ENCODE measurements at places on chromosomes 13 and 19.

GRCh38 chr13:45833663-45834375 lies 17.7 kb downstream of the SIAH3 start:
- no peak for DNase-seq

DNA sequence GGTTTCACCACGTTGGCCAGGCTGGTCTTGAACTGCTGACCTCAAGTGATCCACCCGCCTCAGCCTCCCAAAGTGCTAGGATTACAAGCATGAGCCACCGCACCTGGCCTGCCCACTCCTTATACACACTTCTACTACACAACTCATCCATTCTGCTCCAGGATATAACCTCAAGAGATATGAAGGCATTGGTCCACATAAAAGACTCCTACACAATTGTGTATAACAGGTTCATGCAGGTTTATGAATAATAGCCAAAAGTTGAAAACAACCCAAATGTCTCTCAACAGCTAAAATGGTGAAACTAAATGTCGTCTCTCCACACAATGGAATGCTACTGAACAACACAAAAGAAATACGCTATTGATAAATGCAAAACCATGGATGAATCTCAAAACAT lies 58.1 kb downstream of the INSR start:
- no peak for DNase-seq

DNA sequence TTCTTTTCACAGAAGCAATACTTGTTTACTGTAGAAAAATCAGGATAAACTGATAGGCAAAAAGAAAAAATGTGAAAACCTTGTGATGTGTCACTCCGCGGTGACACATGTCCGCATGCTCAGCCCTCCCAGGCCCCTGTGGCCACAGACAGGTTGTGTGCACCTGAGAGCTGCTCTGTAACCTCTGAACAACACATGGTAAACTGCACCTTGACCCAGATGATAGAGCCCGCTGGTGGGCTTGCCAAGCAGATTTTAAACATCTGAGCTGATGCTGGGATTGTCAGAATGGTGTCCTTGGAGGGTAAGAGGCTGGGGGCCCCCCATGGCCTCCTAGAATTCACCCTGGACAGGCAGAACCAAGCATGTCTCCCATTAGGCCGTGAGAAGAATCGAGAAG lies 33.8 kb downstream of the DHRS12 start:
- DNase-seq, result no peak

- DNase-seq, result no peak
These were observed 143.5 kb upstream of the UBL3 start for GRCh38 chr13:29993716-29994488.

DNA sequence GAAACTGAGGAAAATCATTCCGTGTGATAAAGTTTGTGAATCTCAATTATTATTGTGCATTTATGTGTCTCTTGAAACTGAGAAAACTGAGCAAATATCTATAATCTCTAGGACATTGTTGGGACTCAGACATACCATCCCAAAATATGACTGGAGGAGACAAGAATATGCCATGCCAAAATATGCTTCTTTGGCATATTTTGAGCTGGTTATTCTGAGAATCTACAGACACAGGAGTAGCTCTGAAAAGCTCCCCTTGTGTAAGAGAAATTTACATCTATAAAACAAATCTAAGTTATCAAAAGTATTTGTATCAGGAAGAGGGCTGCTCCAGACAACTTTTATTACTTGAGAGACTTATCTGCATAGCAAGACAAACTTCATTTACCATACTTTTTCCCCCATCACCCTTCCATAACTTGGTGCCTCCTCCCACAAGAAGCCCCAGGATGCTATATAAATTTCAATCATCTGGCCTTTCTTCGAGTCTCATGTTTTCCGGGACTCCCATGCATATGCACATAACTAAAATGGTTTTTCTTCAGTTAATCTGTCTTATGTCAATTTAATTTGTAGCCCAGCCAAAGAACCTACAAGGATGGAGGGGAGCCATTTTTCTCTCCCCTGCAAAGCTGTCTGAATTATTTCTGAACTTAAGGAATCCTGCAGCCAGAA lies 28.6 kb upstream of the NDFIP2 start:
- no peak for DNase-seq

- no peak for DNase-seq
These were observed 50.9 kb upstream of the TPM4 start for GRCh38 chr19:16025108-16026101.

GRCh38 chr13:53568491-53568890 lies 539.9 kb downstream of the OLFM4 start:
- no peak for DNase-seq

- no peak for DNase-seq
These were observed 62.0 kb upstream of the C13orf46 start for GRCh38 chr13:114035583-114036531.

GRCh38 chr19:38386300-38386970 lies 1.4 kb downstream of the GGN start:
- no peak for DNase-seq

GRCh38 chr13:20400774-20401173 lies 124.9 kb downstream of the CRYL1 start:
- no peak for DNase-seq

DNA sequence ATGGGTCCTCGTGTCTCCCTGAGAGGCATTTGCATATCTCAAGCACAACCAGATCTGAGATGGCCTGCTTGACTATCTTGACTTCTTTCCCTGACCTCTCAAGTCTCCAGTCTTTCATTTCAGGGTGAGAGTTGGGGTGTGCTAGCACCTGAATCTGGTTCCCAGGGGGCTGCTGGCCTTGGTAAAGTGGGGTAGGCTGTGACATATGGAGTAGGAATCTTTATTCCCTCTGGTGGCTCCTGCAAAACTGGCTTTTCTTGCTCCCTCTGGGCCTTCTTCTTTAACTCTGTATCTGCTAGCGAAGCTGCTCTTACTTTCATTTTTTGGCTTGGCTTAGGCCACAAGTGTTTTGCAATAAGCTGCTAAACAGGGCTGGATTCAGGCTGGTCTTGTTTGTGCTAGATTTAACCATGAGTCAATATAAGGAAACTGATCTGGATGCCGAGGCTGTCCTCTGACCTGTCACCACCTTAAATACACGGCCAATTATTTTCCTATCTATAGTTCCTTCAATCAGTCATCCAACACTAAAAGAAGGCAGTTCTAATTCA lies 42.3 kb downstream of the ZNF493 start:
- no peak for DNase-seq

- DNase-seq, result peak; percentile 79
These were observed 277.8 kb downstream of the FOXO1 start for GRCh38 chr13:40388617-40389016.

- no peak for DNase-seq
These were observed 47.5 kb downstream of the SPATA13 start for GRCh38 chr13:24207841-24208667.

DNA sequence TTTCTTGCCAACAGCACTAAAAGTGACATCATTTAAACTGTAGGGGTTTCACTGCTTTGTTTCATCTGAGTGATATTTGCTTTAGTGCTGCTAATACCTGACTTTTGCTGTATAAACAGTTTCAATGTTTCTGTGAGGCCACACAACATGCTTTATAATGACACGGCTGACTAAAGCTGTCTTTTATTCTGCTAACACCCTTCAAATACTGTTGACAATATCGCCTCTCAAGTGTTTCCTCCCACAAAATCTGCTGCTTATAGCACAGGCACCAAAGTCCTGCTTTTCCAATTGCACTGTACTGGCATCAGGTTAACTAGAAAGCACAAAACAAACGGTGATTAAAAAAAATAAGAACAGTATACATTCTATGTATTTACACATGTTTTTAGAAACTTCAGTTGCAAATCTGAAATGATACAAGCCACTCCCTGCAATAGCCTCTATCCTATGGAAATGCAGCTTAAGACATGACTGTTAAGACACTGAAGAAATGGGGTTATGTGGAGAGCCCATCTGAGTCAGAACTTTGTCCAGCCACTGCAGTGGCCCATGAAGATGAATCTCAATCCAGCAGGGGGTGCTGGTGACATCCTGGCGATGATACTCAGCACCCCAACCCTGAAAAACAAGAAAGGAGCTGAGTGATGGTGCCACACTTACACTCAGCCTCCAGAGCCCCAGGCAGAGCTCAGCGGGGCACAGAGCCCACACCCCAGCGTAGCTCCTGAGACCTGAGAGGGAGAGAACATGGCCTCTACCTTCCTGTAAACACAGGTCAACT lies 29.4 kb downstream of the RFXAP start:
- no peak for DNase-seq

- no peak for DNase-seq
These were observed 305.2 kb downstream of the MTUS2 start for GRCh38 chr13:29125191-29125933.

GRCh38 chr19:33366897-33367296 lies 6.6 kb upstream of the CEBPG start:
- no peak for DNase-seq

DNA sequence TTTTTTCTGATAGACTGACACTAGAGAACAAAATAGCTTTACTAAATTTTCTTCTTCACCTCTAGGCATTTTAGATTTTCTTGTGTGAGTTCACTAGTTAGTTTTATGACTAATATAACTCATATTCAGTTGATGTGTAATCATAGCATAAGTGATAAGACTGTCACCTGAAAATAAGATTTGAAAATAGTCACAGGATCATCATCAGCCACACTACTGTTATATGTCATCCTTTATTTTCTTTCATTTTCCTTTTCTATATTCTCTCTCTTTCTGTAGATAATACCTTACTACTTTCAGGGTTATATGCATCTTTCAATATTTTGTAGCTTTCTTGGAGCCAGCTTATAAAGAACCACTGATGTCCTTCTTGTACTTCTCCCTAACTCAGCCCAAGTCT lies 292.6 kb downstream of the TDRD3 start:
- DNase-seq, result no peak

- DNase-seq, result no peak
These were observed 65.4 kb downstream of the VWA8 start for GRCh38 chr13:41895478-41895877.

GRCh38 chr19:3849092-3849491 lies 19.7 kb downstream of the ZFR2 start:
- DNase-seq, result peak; percentile 52

DNA sequence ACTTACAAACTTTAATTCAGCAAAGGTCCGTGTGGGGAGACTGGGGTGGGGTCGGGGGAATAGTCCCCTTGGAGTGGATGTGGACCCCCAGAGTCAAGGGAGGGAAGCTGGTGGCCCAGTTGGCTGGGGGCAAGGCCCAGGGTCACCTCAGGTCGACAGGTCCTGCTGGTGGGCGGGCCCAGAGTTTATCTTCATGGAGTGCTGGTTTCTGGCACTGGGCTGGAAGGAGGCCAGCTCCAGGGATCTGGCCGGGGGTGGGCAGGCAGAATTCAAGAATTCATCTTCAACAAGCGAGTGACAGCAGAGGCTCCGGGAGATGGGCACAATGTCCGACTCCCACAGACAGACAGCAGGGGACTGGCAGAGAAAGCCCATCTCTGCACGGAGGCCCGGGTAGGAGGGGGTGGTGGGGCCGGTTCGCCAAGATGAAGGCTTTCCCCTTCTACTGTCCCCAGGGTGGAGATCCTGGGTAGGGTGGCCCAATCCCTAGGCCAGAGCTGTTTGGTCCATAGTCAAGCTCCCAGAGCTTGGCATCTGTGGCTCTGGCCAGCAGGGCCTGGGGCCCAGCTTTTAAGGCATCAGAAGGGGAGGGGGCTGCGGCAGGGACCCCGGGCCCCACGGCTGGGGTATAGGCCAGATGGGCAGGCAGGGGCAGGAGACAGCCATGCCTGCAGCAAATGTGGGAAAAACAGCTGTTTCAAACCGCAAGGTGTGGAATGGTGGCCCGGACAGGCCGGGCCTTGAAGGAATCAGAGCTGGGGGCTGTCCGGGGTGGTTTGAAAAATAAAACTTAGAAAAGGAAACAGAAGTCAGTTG lies 622 bp upstream of the FDX2 start:
- no peak for DNase-seq

- DNase-seq, result no peak
These were observed 67.5 kb upstream of the DOCK9 start for GRCh38 chr13:99045396-99045795.
